CD4-positive, alpha-beta T cell treated with Interleukin-15 for 1 hour (primary cell): ENCODE measurements at places on chromosomes 4 and X.

DNA sequence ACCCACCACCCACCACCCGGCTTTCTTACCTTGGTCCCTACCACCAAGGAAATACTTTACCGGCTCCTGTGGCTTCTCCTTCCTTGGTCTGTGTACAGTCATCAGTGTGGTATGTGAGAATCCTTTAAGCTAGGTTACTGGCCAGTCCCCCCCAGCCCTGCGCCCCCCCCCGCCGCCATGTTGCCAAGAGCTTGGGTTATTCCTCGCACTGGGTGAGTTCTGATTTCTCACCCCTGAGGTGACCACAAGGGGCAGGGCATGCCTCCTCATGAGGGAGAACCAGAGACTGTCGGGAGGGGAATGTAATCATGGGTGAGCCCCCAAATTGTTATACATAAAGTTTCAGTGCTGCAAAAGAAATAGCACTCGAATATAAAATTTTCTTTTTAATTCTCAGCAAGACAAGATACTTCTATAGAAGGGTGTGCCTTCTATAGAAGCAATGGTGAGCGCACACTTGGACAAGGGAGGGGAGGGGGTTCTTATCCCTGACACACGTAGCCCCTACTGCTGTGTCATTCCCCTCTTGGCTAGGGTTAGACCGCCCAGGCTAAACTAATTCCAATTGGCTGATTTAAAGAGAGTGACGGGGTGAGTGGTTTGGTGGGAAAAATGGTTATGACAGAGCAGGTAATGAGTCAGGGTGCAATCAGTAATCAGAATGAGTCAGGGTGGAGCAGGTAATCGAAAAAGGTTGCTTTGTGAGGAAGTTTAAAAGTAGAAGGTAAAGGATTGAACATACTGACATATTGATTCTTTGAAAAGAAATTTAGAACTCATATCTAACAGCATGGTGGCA, 133.2 kb downstream of the KDM6A start:
- no peak for DNase-seq

- no peak for DNase-seq
These were observed 36.3 kb downstream of the ANXA10 start for GRCh38 chr4:168128601-168129000.

GRCh38 chrX:153626863-153627674, 19.9 kb upstream of the DUSP9 start:
- peak; percentile 8 for DNase-seq

- DNase-seq: no peak
These were observed 397.7 kb downstream of the IL15 start for GRCh38 chr4:142034101-142034500.

- no peak for DNase-seq
These were observed 54.7 kb downstream of the SLC9A6 start for GRCh38 chrX:136039968-136040367.

GRCh38 chr4:105277702-105278101, 131.0 kb downstream of the TET2 start:
- no peak for DNase-seq

GRCh38 chrX:1661048-1661921, 46.4 kb downstream of the ASMT start:
- peak; percentile 95 for DNase-seq

DNA sequence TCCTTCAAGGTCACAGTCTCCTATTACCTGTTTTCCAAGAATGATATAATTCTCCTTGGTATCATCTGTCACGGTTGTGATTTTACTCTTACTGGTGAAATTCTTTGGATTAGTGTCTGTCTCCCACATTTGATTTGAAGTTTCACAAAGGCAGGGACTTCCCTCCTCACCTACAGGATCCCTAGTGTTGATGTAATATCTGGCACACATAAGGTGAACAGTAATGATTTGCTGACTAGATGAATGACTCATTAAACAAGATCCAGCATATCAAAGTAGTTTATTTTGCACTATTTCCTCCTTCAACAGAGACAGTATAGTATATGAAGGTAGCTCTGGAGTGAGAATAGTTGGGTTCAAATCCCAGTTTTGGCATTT, 135.3 kb upstream of the IL1RAPL2 start:
- DNase-seq: no peak

DNA sequence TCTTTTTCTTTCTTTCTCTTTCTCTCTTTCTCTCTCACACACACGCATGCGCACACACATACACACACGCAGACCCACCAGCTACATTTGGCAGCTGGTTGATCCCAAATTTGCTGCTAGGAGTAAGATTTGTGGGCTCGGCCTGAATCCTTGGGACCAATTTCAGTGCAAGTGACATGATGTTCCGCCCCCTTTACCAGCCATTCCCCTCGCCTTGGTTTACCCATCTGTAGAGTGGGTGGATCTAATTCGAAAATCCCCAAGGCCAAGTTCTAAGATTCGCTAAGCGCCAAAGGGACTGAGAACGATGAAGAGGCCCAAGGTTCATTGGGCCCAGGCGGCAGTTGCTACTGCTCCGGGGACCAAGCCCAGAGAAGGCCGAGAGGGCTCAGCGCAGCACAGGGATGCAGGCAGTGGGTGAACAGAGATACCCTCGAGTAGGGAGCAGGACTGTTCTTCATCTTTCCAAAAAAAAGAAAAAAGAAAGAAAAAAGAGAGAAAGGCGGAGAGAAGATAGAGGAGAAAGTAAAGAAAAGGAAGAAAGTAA, 5.8 kb downstream of the NKX3-2 start:
- no peak for DNase-seq

DNA sequence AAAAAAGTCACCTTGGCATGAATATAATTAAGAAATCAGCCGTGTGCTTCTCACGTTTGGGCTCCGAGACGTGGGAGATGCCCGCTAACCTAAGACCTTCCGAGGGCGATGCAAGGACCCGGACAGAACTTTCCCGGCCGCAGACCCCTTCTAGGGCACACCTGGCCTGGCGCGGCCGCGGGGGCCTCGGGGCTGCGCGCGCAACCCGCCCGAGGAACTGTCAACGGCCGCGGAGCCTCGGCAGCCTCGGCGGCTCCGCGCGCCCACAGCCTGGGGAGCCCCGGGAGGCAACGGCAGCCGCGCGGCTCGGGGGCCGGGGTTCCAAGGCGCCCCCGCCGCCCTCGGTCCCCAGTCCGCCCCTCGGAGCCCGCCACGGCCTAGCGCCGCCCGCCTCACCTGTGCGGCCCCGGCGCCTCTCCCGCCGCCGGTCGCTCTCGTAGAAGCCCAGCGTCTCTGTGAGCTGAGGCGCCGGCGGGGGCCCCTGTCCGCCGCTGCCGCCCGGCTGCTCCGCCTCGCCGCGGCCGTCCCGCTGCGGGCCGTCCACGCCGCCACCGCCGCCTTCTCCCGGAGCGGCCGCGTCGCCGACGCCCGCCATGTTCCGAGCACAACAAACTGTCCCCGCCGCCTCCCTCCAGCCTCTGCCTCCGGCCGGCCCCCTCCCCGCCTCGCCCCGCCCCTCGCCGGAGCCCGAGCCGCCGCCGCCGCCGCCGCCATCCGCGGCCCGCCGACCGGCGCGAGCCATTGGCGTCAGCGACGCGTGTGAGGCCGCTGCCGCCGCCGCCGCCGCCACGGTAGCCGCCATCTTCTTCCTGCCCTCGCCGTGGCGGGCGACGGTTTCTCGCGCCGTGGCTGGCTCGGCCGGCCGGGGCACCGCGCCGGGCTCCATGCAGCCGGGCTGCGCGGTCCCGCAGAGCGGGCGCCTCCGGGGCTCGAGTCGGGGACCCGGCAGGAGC, at the start of gene TAPT1:
TSS of gene TAPT1 (minus strand) at position 609 of the 953 bp plus-strand sequence. CDS start at position 595, 14 bp downstream.
- peak; percentile 81 for DNase-seq

DNA sequence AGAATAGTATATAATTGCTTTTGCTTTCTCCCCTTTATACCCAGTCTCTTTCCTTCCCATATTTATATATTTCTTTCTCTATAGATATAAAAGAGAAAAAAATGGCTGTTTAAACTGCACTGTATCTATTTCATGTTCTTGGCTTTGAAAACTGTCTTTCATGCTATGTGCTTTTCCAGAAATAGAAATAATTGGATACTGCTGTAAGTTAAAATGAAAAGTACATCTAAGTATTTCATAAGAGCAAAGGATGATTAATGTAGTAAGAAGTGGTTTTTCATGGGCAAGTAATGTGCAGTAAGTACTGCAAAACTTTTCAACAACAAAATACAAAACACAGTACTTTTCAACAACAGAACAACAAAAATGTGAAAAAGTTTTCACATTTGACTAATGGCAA, 237.9 kb downstream of the SNCA start:
- DNase-seq: no peak

DNA sequence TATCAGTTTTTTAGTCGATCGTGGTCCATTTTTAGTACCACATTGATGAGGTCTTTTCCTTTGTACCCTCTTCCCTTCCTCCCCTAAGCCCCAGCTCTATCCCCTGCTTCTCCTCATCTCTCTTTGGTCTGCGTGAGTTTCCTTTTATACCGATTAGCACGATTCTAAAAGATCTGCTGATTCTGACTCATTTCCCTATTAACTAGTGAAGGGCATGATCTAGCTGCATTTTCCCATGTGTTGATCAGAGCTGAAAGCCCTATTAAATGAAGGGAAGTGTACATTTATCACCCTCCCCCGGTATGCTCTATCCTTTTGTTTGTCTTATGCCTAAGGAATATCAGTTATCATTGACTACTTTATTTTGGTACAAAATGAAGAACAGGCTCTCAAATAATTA, 181.7 kb upstream of the NPY2R start:
- DNase-seq: no peak

- DNase-seq: no peak
These were observed 297.3 kb downstream of the GUCY2F start for GRCh38 chrX:109184506-109185139.

DNA sequence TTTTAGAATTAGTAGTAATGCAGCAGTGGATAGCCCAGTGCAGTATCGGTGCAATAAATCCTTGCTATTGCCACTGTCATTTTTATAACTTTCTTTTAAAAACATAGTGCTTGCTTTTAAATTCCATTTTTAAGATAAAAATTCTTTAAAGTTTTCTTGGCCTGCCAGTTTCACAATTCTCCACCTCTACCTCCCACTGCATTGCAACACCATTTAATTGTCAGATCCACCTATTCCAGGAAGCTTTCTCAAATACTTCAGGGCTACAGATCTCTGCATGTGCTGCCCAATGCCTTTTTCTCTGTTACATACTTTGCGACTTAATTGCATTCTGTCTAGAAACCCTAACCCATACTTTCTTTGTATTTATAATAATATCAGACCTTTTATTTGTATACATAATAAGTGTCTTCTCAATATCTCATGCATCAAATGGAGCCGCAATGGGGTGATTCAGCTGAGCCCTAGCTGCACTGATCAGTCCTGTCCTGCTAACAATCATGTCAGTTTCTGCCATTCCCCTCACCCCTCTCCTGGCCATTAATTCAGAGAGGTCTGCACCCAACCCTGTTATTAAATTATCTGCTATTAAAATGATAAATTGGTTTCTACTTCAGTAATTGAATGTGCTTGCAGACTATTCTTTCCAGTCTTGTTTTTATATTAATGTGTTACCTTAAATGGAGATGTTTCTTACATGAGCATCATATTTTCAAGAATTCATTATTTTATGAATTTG, 193.1 kb downstream of the SLIT2 start:
- DNase-seq: no peak

GRCh38 chrX:64977830-64978229, 1.6 kb upstream of the ZC4H2 start:
- DNase-seq: no peak

DNA sequence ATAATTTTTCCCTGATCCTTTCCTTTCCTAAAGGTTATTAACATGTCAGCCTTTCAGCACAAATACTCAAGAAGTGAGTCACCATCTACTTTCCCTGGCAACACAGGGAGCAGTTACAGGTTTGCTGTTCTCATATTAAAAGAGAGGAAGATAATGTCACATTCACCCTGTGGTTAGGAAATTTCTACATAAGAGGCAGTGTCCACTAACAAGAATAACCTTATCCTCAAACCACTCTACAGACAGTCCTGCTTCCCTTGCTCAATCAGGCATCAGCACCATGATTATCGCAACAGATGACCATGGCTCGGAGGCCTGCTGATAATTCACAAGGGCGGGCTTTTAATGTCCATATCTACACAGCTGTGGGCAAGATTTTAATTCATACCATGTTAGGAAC, 30.9 kb downstream of the RNF150 start:
- DNase-seq: no peak
